SJSA1 (cell line): ENCODE measurements at places on chromosomes 12 and 14. TPM values are rescaled to one million over a fixed set of nuclear protein-coding genes. Genes with fewer than 3 reads are reported as not detected.

The LAG3 gene
- total RNA-seq = 0.13 and 0.47 TPM in 2 replicates

The KRT6C gene
- not detected in 2 replicates for total RNA-seq

The NPAS3 gene
- 0.26 TPM in 1 of 2 replicates, not detected in the other for total RNA-seq

The TIMM9 gene
- total RNA-seq = 7.4 and 50.4 TPM in 2 replicates

The SUPT16H gene
- 63.6 and 90.1 TPM in 2 replicates for total RNA-seq

The VEZT gene
- 73.2 and 80.4 TPM in 2 replicates for total RNA-seq

The GUCY2C gene
- total RNA-seq = not detected in 2 replicates

The C14orf180 gene
- not detected in 2 replicates for total RNA-seq

The RIPK3 gene
- not detected in 2 replicates for total RNA-seq

The HCAR1 gene
- total RNA-seq = not detected in 2 replicates

The CAPZA3 gene
- not detected in 2 replicates for total RNA-seq

The CIROP gene
- not detected in 2 replicates for total RNA-seq

The C3AR1 gene
- 0.13 and 1.9 TPM in 2 replicates for total RNA-seq

The KLHDC1 gene
- 1.3 and 1.8 TPM in 2 replicates for total RNA-seq

The STXBP6 gene
- total RNA-seq = 0.78 and 6.4 TPM in 2 replicates

The FNTB gene
- 6.3 and 7.4 TPM in 2 replicates for total RNA-seq

The GLI1 gene
- 225 and 323 TPM in 2 replicates for total RNA-seq

The LGR5 gene
- total RNA-seq = not detected in 2 replicates

The OR4E2 gene
- total RNA-seq = not detected in 2 replicates

The LMO3 gene
- total RNA-seq = not detected in 2 replicates

The IFNG gene
- not detected in 2 replicates for total RNA-seq

The CISTR gene
- total RNA-seq = not detected in 2 replicates

The SMIM41 gene
- total RNA-seq = not detected in 2 replicates

The TEX52 gene
- not detected in 2 replicates for total RNA-seq

The PLEKHG7 gene
- not detected in 2 replicates for total RNA-seq

The CLEC4D gene
- not detected in 2 replicates for total RNA-seq

The IRF2BPL gene
- 9.8 and 16.4 TPM in 2 replicates for total RNA-seq

The HOXC12 gene
- 8.6 and 11.0 TPM in 2 replicates for total RNA-seq

The ERP27 gene
- total RNA-seq = not detected in 2 replicates

The LRRC10 gene
- not detected in 2 replicates for total RNA-seq

The KLRC3 gene
- not detected in 2 replicates for total RNA-seq

The FAM181A gene
- total RNA-seq = not detected in 2 replicates

The CDCA3 gene
- 143 and 156 TPM in 2 replicates for total RNA-seq

The ABCD2 gene
- total RNA-seq = not detected in 2 replicates

The DPPA3 gene
- not detected in 2 replicates for total RNA-seq

The SLC6A12 gene
- not detected in 2 replicates for total RNA-seq

The PFDN5 gene
- 450 and 523 TPM in 2 replicates for total RNA-seq

The DDX54 gene
- total RNA-seq = 45.4 and 79.6 TPM in 2 replicates

The OR6C76 gene
- total RNA-seq = not detected in 2 replicates

The RNF212B gene
- total RNA-seq = not detected in 2 replicates

The PLA2G1B gene
- not detected in 2 replicates for total RNA-seq

The NFE2 gene
- not detected in 2 replicates for total RNA-seq

The OASL gene
- total RNA-seq = not detected in 2 replicates

The TMEM52B gene
- 0.63 and 1.1 TPM in 2 replicates for total RNA-seq

The TESPA1 gene
- total RNA-seq = 0.05 TPM in 1 of 2 replicates, not detected in the other

The HPD gene
- total RNA-seq = 0.11 TPM in 1 of 2 replicates, not detected in the other

The UNG gene
- 30.4 and 30.5 TPM in 2 replicates for total RNA-seq

The IL22 gene
- not detected in 2 replicates for total RNA-seq

The GPR65 gene
- total RNA-seq = 1.9 and 2.2 TPM in 2 replicates

The ERGIC2 gene
- total RNA-seq = 66.5 and 131 TPM in 2 replicates

The LPCAT3 gene
- 8.3 and 19.2 TPM in 2 replicates for total RNA-seq

The TAMALIN gene
- 6.8 and 13.1 TPM in 2 replicates for total RNA-seq

The YBX3 gene
- 95.2 and 104 TPM in 2 replicates for total RNA-seq

The RNASE1 gene
- not detected in 2 replicates for total RNA-seq

The OTX2 gene
- total RNA-seq = not detected in 2 replicates
